ENCODE measurements at places on chromosomes 13 and 19.

- DNase-seq = no peak
These were observed 33.0 kb downstream of the KPNA3 start for GRCh38 chr13:49759503-49759902.

- no peak for DNase-seq
These were observed 3.9 kb downstream of the TEX30 start for GRCh38 chr13:102769679-102770078.

GRCh38 chr13:30153545-30154426 is 153.6 kb downstream of the KATNAL1 start:
- DNase-seq = no peak

- DNase-seq = no peak
These were observed 736.9 kb upstream of the PCDH9 start for GRCh38 chr13:67967031-67967430.

DNA sequence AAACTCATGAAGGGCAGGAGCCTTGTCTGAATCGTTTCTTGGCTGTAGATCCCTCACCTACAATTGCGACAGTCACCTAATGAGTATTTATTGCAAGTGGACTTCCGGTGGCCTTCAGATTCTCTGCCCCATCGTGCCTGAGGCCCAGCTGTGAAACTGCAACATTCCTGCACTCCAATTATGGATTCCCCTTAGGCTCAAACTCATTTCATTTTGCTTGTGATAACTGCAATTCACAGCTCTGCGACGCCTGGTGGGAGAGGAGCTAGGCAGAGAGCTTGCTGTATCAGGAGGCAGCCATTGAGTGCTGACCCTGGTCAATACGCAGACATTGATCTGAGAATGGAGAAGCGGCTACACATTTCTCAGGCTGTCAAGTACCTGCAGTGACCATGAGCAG is 59.0 kb downstream of the CCDC70 start:
- no peak for DNase-seq

DNA sequence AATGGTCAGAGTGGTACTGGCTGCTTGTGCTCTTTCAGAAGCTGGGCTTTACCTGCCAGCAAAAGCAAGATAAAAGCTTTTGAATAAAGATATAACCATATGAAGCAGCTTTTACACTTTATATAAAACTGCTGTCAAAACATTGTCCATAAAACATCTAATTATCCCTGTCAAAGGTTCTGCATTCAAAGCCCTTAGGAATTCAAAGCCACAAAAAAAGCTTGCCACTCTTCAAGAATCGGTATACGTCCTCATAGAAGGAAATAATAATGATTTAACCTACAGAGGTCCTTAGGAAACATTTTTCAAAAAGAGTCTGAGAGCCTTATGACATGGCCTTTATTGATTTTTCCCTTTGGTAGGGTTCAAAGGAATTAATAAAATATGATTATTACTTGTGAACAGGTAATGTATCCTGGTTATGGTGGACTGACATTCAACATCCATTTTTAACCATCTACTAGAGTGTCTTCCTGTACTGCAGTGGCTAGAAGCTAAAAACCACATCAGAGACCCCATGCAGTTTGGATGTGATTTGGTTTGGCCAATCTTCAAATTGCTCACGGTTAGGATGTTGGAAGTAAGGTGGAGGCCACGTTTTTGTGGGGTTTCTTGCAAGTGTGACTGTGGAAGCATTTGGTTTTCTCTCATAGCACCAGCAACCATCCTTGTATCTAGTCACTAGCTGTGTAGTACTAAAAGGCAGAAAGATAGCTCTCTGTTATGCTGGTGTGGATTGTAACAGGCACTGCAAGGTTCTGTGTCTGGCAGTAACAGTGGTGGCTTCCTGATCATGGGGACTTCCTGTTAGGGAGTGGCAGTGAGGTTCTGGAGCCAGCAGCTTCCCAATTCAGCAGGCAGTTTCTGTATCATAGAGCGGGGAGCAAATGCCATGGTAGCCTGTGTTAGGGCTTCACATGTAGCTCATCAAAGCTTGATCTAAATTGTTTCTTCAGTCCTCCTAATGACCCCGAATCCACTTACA is 441.5 kb downstream of the DIAPH3 start:
- DNase-seq = no peak

DNA sequence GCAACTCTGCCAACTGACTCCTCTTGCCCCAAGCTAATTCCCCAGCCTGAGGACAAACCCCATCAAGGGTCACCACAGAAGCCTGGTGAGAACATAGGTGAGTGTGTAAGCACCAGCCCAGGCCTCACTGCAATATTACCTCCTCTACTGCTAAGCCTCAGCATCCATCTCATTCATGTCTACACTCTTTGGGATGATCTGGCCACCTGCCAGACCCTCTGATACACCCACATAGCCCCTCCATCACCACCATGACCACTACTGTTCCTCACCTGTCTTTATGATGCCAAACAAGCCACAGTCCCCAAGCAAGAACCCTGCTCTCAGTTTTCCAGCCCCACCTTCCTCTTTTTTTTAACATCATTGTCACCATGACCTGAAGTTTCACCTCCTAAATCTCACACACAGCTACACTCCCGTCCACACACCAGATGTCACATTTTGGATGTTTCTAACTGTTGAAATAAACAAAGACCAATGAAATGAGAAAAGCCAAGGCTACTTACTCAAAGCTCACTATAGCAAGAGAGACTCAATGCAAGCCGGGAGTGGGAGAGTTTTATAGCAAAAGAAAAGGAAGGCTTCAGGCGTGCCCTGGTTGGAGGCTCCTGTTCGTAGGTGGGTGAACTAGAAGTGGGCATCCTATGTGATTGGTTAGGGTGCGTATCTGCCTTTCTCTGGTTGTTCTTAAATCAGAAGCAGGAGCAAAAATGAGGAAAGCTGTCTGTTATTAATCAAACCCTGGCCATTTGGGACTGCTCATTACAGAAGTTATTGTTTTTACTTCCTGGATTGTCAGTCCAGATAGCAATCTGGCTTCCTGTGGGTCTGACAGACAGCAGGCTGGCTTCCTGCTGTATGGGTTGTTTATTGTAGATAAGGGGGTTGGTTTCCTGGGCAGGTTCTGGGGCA is 2.0 kb downstream of the ZNF792 start:
- DNase-seq = no peak

- DNase-seq = no peak
These were observed 6.6 kb downstream of the SMAD9 start for GRCh38 chr13:36913463-36913862.

- DNase-seq = no peak
These were observed 537.4 kb downstream of the SLITRK6 start for GRCh38 chr13:85261757-85262346.

DNA sequence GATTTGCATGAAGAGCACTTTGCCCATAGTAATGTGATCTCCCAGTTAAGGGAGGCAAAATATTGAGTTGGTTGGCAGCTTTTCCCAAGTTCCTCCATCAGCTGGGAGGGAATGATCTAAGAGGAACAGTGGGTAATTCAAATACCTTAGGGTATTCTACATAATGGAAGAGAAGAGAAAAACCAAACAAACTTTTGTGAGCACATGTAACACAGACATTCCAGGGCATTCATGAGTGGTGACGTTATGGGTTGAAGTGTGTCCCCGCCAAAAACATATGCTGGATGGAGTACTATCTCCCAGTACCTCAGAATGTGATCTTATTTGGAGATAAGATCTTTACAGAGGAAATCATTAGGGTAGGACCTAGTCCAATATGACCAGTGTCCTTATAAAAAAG is 220.1 kb downstream of the FOXO1 start:
- DNase-seq = no peak

GRCh38 chr13:98429977-98430736 is 146.8 kb downstream of the STK24 start:
- no peak for DNase-seq

DNA sequence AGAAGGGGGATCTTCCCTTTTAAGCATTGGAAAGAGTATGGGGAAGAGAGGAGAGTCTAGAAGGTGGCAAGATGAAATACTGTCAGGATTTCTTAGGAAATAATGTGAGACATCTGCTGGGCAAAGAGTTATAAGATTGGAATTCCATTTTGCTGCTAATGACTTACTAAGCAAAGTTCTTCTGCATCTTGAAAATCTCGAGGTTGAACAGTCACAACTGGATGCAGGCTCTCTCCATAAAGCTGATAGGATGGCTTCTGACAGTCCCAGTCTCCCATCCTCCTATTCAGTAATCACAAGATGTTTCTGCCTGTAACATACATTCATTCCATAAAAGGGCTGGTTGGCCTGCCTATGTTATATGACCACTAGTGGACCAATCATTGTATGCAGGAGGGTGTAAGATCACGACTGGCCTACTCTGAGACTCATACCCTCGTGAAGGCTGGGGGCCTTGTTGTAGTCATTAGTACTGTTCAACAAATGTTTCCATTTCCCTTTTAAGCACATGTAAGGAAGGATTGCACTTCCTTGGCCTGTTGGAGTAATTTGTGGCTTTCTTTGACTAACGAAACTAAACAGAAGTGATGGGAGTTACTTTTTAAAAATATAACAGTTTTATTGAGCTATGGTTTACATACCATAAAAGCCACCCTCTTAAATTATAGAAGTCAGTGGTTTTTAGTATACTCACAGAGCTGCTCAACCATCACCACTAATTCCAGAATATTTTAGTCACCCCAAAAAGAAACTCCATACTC is 45.0 kb upstream of the TDRD3 start:
- no peak for DNase-seq

GRCh38 chr13:52921194-52921593 is 72.8 kb upstream of the PCDH8 start:
- DNase-seq = no peak

DNA sequence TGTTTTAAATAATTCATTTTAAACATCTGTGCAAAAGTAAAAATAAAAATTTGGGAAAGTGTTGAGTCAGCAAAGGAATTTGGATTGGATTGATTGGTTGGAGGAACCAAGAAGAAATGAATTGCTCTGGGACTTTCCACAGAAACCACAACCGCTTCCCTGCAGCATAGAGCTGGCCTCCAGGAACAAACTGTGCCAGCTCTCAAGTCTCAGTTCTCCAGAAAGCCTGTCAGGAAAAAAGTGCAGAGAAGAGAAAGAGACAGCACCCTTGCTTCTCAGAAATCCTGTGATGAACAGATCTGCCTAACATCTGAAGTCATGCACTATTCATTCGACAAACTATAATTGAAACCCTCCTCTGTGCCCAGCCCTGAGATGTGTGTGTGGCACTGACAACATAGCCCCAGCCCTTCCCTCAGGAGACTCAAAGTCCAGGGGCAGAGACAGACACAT is 14.8 kb downstream of the LYPD3 start:
- DNase-seq = no peak

- DNase-seq = no peak
These were observed 36.3 kb downstream of the ELF1 start for GRCh38 chr13:40982772-40983171.

Measured in stimulated activated CD8-positive, alpha-beta memory T cell treated with anti-CD3 and anti-CD28 coated beads, Interleukin-4, amount 100 ng/mL, for 1 hour (primary cell).